ENCODE measurements at places on chromosomes 11 and 22.

- DNase-seq, result no peak
These were observed 581.0 kb upstream of the CHORDC1 start for GRCh38 chr11:90803831-90804230.

DNA sequence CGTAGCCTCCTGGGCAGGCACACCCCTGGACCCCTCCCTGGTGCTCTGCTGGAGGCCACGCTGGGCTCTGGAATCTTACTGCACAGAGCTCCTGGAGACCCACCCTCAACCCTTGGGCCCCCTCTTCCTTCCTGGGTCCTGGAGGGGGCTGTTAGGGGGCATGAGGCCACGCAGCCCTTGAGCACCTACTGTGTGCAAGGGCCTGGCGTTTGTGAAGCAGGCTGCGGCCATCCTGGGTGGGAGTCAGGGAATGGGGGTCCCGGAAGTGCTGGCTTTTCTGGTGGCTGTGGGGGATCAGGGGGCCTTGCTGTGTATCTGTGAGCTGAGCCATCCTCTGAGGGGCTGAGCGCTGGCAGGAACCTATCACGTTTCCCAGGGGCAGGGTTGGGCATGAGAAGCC lies 40.9 kb upstream of the CCDC188 start:
- DNase-seq, result no peak

DNA sequence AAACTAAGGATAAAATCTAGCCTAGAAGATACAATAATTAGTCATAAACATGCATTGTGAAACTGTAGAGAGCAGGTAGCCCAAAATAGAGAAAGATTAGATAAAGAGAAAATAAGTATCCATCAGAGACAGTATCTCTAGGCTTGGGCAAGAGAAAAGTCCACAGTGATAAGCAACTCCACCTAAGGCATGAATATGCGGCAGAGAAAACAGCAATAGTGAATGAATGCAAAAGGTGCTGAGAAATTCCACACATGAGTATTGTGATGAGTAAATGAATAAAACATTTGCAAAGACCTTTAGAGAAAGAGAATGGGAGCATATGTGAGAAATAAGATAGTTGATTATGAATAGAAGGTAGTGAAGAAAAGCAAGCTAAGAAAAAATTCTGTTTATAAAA lies 8.7 kb downstream of the MS4A2 start:
- no peak for DNase-seq

- DNase-seq, result peak; percentile 28
These were observed 1.4 kb upstream of the PEX16 start for GRCh38 chr11:45918962-45919675.

- no peak for DNase-seq
These were observed 21.3 kb downstream of the OR51F1 start for GRCh38 chr11:4748438-4748837.

- no peak for DNase-seq
These were observed 35.1 kb downstream of the CSF2RB start for GRCh38 chr22:36948273-36949225.

DNA sequence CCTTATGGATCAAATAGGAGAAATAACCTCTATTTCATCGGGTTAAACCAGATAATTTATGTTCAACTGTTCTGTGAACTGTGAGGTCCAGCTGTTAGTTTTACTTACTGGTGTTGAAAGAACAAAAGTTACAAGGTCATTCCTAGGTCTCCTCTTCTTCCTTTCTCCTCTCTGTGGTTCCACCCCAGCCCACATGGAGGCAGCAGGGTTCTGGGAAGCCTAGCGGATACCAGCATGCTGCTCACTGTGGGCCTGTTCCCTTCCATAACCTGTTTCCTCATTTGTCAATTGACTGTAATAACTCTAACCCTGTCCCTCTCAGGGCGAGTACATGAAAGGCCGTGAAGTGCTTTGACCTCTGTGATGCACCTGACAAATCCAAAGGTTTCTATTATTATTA lies 27.8 kb downstream of the RELT start:
- no peak for DNase-seq

All from 8988T (cell line).